NCI-H1694 treated with DMSO at 0.1 percent for 48 hours (cell line): ENCODE measurements at places on chromosomes 6 and 20.

DNA sequence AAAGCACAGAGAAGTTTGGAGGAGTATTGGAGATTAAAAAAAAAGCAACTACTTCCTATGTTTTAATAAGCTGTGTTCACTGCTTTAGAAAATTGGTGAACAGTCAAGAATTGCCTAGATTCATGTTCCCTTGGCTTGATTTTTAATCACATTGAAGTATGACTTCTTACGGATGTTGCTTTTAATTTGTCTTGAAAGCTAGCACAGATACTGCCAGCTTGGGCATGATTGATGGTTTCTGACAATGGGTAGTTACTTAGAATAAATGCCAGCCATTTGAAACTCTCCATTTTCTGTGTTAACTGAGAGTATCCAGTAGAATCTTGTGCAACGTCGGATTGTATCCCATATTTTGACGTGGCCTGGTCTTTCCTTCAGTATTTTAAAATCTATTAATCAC, 178.0 kb downstream of the DTNBP1 start:
- DNase-seq, result no peak

- no peak for DNase-seq
Measured at GRCh38 chr20:2004171-2004570, 10.3 kb upstream of the PDYN start.

GRCh38 chr6:72739368-72739779, 117.5 kb downstream of the KCNQ5 start:
- DNase-seq, result no peak

- no peak for DNase-seq
Measured at GRCh38 chr6:53608396-53608795, 57.2 kb downstream of the KLHL31 start.

DNA sequence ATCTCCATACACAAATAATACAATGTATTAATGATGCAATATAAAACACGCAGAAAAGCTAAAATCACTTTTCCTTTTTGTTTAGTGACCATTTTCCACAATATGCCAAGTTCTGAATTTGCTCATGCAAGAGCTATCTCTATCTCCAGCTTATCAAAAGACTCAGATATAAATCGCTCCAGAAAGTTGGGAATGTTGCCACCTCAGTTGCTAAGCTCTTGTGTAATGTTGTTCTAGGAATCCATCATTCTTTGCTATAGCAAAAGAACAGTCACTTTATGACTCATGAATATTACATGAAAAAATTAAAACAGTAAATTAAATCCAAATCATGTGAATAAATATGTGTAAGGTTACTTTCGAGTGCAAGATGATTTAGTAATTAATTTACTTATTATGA, 8.7 kb downstream of the PLAGL1 start:
- no peak for DNase-seq

DNA sequence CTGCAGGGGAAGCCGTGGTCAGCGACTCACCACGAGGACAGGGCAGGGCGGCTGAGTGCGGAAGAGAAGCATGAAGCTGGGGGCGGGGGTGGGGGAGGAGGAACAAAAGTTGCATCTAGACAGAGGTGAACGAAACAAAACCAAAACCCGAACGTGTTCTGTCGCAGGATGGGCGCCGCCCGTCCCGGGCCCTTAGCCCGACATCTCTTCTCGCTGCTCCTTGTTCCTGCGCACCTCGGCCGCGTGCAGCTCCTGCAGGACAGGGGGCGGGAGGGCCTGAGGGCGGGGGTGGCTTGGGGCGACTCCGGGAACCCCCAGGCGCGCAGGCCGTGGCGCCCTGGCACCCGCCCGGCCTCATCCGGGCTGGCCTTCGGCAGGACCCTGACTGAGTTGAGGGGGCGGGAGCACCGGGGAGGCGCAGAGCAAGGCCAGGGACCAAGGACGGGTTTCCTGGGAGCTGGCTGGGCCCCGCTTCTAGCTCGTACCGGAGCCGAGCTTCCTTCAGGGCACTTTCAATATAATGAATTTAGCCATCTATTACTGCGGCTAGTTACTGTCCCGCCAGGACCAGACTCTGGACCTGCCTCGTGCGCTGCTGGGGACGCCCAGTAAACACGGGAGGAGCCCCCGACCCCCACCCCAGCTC, 12.0 kb downstream of the STMN3 start:
- DNase-seq, result no peak

GRCh38 chr6:167005350-167006159, 6.4 kb downstream of the CEP43 start:
- no peak for DNase-seq
